ENCODE measurements at places on chromosomes 7 and 10.

GRCh38 chr10:35103882-35104281, 13.7 kb upstream of the CUL2 start:
- no peak for DNase-seq

- DNase-seq: no peak
These were observed 427.1 kb downstream of the GPAM start for GRCh38 chr10:111756217-111757061.

DNA sequence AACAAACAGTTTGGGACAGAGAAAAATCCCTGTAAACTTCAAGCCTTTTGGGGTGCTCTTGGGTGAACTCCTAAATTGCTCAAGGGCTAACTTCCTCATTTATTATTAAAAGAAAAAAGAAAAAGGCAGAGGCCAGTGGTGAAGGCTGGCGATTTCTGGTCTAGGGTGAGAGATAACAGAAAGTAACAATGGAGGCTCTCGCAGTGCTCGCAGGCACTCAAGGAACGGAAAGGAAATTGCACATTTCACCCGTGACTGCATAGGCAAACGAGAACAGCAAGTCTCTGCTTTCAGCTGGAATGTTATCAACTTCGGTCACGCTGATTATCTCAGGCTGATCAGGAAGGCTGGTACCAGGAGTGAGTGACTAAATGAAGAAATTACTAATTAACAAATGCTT, 70.7 kb downstream of the PRKAG2 start:
- no peak for DNase-seq

- no peak for DNase-seq
These were observed 4.0 kb upstream of the DIP2C start for GRCh38 chr10:693506-693905.

GRCh38 chr7:99453105-99453504, 12.9 kb downstream of the ATP5MF start:
- no peak for DNase-seq

- DNase-seq: no peak
These were observed 126.0 kb upstream of the BTBD16 start for GRCh38 chr10:122145113-122145512.

GRCh38 chr10:118734475-118734874, 20.3 kb downstream of the CACUL1 start:
- no peak for DNase-seq

DNA sequence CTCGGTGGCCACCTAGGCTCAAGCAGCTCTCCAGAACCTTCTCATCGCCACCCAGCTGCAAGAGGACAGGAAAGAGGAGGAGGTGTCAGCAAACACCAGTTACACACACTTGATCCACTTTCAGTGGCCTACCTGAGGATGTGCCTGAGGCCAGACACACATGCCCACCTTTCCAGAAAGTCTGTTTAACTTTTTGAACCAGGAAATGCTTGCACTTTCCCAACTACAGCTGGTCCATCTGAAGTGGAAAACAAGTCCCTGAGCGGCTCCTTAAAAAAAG, 15.7 kb upstream of the CYREN start:
- no peak for DNase-seq

DNA sequence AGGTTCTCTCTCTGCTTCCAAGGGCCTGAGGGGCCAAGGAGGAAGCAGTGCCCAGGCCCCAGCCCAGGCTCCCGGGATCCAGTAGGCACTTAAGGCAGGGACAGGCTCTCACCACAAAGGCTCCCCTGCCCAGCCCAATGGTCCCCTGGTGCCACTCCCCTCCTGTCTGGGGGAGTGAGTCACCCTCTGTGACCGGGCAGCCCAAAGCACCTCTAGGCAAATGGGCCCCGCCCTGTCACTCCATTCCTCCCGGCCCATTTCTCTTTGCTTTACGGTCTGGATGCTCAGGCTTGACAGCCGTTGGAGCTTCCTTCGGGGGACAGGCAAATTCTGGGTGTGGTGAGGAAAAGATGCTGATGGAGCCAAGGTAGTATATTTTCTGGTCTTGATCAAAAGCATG, at the start of gene CALHM3:
Gene CALHM3 (minus strand): TSS at position 106 of the 400 bp plus-strand sequence. CDS start 208 bp downstream, outside the sequence.
- no peak for DNase-seq
